Dermis microvascular lymphatic vessel endothelial cell (primary cell): ENCODE measurements at places on chromosomes 3 and 15.

DNA sequence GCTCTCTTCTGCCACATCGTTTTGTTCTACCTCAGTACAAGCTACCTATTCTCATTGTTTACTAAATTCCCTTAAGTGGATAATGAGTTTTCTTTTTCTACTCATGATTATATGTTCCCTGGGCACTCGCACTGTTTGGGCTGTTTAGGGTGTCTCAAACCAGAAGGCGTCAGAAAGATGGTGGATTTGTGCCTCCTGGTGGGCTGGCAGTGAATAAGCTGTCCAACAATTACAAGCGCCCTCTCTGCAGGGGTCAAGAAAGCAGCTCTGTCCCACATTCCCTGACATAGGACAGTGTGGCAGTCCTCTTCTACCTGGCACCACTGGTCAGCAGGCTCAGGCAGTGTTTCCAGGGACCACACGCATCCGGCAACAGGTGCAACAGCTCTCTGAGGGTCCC lies 173.4 kb upstream of the PPP2R3A start:
- no peak for DNase-seq

DNA sequence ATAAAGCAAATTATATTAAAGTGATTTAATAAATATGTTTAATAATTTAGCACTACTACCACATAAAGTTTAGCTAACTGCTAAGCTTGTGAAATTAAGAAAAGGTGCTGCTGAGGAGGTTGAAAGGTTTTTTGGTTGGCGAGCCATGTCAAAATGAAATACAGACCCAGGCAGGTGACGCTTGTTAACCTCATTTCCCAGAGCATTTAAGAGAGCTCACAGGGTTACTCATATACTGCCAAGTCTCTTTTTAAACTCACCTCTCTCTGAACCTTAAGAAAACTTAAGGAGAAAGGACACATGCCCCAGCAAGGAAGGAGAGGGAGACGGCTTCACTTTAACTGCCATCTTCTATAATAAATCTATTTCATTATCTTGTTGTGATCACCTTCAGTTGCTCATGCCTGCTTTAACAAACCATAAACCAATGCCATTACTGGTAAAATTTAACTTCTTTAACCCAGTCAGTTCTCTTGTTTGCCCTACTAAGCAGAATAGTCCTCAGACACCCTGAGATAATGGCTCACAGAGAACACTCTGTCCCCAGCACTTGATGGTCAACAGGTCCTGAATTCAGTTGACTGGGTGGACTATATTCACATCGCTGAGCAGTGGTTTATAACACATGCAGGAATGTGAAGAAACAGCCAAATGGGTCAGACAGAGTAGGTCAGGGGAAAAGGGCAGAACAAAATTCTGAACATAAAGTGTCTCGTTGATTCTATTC lies 540.1 kb downstream of the UNC13C start:
- DNase-seq, result no peak

- DNase-seq, result no peak
These were observed 84.7 kb downstream of the OPA1 start for GRCh38 chr3:193677734-193678133.

DNA sequence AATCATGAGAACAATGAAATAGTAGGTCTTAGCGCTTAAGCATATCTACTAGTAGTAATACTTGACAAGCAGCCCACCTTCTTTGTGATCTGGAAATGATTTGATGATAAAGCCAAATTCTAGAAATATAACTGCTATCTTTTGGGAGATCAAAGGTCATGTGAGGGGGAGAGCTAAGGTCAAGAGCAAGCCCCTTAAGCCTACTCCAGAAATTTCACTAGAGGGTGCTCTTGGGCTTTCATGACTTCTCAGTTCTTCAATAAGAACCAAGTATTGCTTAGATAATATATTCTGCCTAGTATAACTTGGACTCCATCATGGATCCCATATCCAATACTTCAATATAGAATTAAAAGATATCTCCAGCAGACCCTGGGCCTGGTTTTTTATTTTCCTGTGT lies 319.6 kb downstream of the ZBTB20 start:
- peak; percentile 47 for DNase-seq

DNA sequence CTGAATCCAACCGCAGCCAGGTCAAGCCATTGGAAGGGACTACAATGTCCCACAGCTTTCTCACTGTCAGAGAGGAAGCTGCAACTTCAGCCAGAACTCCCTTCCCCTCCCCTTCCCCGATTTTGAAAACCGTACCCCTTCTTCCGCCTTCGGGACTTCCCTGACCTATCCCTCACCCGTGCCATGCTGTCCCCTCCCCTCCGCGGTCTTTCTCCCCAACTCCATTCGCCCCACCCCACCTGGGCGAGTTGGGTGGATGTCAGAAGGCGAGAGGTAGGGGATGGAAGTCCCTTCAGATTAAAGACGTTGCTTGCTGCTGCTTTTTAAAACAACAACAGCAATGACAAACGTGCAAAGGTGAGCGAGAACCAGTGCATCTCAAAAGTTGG lies 723 bp downstream of the CPNE4 start:
- DNase-seq, result no peak

DNA sequence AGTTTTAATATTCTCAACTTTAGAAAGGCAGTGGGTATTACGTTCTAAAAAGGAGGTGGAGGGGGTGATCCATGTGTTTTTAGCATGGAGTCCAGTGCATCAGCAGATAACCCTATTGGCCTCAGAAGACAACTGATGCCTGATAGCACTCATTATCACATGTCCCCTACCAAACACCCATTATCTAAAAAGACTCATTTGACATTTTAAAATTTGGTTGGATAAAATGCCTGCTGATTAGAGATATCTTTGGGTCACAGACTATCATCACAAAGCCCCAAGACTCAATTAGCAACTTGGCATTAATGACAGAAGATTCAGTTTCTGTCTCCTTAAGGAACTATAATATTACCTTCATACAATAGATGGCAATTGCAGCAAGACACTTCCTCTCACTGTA lies 589.3 kb downstream of the RBMS3 start:
- DNase-seq, result no peak

DNA sequence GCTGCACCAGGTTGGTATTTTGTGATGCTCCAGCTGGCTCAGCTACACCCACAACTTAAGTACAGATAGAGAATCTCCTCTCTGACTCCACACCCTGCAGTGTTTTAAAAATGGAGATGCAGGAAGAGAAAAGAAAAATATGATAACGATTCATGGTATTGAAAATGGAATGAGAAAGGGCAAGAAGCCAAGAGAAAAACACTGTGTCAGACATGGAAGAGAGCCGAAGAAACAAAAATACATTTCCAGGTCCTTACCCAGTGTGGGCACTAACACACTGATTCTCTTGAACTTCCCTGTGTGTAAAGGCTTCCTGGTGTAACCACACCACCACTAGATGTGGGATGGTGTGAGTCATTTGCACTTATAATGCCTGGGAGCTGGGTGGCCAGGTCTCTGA lies 93.1 kb downstream of the GMPS start:
- no peak for DNase-seq

DNA sequence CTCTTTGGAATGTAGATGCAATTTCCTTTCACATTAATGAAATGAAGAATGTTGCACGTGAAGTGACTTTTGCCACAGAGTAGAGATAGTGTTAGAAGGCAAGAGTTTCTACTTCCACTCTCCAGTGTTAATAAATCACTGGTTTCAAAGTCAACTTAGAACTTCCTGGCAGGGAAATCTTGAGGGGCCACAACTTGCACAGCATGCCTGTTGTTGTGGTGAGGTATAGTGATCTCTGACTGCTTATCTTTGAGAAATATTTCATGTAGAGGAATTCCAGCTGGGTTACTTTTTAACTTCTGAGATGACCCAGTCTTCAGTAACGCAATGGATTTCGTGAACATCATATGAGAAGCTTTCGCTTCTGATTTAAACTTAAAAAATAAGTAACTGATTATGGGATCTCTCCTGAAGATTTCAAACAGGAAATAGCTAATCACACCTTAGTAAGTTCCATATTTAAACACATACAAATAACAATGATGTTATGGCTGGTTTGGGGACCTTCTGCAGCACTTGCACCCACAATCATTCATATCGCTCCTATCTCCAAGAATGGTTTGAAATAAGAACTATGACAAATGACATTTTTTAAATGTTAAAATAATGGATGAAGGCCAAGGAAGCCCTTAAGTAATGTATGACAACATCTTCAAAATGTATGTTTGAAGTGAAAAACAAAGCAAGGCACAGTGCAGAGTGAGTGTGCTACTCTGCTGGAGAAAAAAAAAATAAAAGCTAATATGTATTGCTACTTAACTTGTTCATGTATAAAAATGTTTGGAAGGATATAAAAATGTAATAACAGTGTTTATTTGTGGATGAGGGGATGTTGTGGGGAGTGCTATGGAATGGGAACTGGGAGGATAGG lies 726.5 kb upstream of the NECTIN3 start:
- no peak for DNase-seq

GRCh38 chr15:94477913-94478553 lies 246.7 kb downstream of the MCTP2 start:
- no peak for DNase-seq

- no peak for DNase-seq
These were observed 55.9 kb downstream of the ALCAM start for GRCh38 chr3:105422645-105423044.

- no peak for DNase-seq
These were observed 151.5 kb upstream of the BHLHE40 start for GRCh38 chr3:4827767-4828166.

DNA sequence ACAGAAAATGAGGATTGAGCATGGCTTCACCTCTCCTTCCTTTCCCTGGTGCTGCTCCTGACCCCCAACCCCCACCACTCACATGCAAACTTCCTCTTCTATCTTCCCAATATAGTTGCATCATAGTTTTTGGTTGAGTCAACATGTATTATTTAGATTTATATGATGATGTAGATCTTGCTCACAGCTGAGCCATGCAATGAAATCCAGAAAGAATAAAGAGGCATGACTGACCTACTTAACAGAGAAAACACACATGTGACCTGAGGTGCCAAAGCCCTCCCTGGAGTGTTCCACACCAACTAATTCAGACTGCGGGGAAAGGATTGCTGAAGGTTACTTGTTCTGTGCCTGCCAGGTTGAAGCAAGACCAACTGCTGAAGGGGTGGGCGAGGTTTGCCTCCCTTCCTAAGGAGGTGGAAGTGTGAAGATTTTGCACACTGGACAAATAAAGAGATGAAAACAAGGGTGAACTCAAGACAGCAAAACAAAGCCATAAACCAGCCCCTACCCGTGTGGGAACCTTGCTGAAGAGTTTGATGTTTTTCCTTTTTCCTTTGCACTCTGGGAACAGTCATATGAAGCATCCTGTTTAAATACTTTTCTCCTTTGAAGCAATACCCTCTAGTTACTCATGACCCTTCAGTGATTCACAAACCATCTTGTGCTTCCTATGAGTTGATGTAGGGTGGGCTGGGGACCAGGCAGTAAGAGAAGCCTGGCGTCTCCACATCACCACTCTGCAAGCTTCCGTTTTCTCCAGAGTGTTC lies 155.2 kb upstream of the UBE2E1 start:
- DNase-seq, result no peak

DNA sequence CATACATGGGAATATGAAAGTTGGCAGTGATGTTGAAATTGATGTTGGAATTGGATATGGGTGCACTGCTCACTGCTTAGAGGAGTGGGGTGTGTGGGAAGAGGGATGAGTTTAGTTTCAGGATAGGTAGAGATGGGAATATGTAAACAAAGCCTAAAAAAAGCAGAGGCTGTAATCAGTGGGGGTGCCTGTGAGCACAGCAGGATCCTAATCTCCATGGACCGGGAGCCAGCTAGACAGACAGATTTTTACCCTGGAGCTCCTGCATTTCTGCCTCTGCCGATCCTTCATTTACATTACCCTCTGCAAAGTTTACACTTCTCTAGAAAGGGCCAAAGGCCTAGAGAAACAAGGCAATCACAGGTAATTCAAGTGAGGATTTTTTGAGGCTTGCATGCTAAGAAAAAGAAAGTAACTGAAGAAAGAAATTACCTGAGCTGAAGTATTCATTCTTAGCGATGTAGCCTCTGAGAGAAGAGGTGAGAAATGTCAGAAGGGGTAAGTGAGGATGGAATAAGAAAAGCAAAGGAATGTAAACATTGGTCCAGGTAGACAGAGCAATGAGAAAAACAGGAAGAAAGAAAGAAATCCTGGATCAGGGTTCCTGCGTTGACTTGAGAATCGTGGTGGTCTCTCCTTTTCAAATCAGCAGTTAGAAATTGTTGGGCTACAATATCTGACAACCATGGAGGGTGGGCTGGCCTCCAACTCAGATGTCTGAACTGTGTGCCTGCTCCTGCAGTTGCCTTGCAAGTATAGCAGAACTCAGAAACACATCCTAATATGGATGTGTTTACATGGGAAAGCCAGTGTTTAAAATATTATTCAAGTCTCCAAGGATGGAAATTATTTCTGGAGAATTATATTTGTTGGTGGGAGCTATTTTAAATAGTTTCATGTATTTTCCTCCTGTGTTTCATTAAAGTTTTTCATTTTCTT lies 79.8 kb downstream of the CRTC3 start:
- DNase-seq, result no peak

DNA sequence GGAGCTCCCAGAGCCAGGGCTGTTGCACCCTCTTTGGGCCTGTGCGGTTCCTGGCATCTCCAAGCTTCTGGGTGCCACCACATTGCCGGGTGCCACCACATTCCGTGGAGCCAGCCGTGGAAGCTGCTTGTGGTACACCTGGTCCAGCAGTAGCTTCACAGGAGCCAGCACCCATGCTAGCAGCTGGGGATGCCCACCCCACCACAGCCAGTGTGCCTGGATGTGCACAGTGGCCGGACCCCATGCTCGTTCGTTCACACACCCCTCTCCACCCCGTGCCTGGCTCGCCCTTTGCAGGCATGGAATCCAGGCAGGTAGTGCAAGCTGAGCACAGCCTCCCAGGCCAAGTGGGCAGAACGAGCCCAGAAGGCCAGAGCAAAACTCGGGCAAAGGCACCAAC lies 1029.8 kb upstream of the GBE1 start:
- DNase-seq, result no peak

- DNase-seq, result no peak
These were observed 8.1 kb downstream of the ARIH2 start for GRCh38 chr3:48926425-48927392.

DNA sequence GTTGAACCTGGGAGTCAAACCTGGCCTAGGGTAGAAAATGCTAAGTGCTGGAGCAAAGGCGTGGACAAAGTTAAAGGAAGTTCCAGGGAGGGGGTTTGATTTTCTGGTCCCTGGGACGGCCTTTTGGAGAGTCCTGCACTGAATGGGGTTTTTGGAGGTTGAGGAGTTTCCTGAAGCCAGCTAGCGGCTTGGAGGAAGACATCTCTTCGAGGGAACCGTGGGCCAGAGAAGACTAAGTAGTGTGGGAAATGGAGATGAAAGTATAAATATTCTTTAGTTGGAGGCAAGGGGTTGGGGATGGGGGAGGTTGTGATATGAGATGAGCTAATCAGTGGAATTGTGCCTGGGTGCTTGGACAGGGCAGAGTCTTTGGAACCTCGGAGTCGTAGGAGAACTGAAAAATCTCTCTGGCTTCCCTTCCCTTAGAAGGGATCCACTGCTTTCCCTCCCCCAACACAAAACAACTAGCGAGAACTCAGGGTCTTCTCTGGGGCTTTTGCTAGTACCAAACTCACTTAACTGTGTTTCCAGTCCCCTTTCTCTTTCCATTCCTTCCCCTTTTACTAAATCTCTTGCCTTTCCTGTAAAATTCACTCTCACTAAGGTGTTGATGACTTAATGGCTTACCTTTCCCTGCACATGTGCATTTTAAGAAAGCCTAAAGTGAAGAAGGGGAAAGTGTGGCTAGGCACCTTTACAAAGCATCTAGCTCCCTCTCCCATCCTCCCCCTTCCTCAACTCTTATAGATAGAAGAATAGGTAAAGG lies 1.0 kb downstream of the LPP start:
- no peak for DNase-seq

GRCh38 chr3:142904639-142905436 lies 16.0 kb upstream of the PCOLCE2 start:
- DNase-seq, result no peak
